Fibroblast of pulmonary artery (primary cell): ENCODE measurements at places on chromosomes 3 and 15.
A peak's percentile ranks its signal among the peaks of the same experiment; 100 is the strongest.

GRCh38 chr15:49468481-49468839 is 45.4 kb downstream of the FGF7 start:
- DNase-seq, result no peak

DNA sequence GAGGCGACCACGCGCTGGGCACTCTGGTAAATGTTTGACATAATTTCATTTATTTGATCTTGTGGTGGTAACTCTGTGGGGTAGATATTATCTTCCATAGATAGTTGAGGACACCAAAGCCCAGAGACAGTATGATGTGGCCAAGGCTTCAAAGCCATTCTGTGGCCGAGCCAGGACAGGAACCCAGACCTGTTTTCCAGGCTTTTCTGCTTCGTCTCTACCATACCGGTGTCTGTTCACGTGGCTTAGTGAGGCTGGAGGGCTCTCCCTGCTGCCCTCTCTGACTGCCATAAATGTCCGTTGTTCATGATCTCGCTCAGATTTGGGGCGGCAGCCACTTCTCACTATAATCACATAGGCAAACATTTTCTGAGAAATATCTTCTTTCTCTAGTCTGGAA is 134.7 kb downstream of the PEX5L start:
- DNase-seq, result no peak

- no peak for DNase-seq
Observed at GRCh38 chr3:61901496-61901895, 340.1 kb downstream of the PTPRG start.

DNA sequence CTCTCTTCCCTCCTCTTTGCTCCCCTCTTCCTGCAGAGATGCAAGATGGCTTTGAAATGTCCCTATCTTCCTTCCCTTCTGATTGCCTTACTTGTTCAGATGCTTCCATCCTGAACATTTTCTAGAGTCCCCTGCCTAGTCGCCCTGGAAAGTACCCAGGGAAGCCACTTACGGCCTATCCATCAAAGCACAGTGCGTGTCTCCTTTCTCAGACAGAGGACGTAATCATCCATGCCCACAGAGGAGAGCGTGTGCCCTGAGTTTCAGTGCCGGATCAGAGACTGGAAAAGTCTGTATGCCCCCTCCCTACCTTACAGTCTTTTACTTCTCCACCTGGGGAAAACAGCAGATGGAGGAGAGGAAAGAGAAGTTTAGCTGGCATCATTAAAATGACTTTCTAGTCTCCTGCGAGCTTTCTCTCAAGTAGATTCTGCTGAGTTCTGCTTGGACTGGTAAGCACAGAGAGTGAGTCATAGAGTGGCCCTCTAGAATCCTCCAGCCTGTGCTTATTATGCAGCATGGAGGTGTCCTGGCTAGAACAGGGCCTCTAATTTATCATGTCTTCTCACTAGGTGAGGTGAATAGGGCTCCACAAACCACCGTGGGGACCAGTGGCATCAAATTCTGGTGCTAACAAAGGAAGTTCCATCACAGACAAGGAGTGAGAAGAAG is 114.6 kb downstream of the SLCO3A1 start:
- DNase-seq, result no peak

- no peak for DNase-seq
Observed at GRCh38 chr3:166634091-166634746, 745.9 kb downstream of the ZBBX start.

DNA sequence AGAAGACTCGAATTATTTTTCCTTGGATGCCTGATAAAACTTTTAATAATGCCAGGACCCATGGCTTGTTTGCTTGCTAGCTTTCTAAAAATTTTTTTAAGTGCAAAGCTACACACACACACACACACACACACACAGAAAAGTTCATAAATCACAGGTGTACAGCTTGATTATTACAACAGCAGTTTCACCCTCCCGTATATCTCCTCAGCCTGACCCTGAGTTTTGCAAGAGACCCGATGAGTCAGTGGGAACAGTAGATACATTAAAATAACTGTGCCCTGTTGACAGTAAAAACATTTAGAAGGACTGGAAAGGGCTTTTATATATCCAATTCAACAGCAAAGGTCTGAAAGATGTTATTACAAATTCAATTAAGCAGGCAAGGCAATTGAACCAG is 46.7 kb downstream of the EMC4 start:
- peak; percentile 75 for DNase-seq

- DNase-seq, result no peak
Observed at GRCh38 chr3:55373423-55373822, 113.7 kb downstream of the WNT5A start.

DNA sequence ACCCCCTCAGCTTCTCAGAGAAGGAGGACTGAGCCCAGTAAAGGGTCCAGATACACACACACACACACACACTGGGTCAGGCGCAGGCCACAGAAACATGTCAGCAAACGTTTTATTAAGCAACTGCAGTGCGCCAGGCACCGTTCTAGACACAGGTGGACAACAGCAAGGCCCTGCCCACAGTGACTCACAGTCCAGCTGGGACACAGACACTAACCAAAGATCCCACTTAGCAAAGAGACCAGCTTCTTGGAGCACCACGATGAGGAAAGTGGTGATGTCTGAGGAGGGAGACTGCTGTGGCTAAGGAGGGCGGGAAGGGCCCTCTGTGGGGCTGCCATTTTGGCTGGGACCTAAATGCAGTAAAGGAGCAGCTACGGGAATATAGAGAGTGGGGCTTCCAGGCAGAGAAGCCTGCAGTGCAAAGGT is 2.8 kb upstream of the VILL start:
- DNase-seq, result no peak

DNA sequence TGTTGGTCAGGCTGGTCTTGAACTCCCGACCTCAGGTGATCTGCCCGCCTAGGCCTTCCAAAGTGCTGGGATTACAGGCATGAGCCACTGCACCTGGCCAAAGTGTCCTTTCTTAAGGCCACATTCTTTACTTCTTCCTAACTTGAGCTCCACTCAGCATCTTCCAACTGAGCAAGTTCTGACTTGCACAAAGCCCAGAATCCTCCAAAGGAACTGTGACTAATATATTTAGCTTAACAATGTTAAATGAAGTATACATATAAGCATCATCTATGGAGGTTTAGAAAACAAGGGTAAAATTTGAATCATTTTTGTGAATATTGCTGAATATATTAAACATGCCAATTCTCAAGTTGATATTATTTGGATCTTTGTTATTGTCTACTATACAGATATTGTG is 93.7 kb downstream of the SHQ1 start:
- no peak for DNase-seq

DNA sequence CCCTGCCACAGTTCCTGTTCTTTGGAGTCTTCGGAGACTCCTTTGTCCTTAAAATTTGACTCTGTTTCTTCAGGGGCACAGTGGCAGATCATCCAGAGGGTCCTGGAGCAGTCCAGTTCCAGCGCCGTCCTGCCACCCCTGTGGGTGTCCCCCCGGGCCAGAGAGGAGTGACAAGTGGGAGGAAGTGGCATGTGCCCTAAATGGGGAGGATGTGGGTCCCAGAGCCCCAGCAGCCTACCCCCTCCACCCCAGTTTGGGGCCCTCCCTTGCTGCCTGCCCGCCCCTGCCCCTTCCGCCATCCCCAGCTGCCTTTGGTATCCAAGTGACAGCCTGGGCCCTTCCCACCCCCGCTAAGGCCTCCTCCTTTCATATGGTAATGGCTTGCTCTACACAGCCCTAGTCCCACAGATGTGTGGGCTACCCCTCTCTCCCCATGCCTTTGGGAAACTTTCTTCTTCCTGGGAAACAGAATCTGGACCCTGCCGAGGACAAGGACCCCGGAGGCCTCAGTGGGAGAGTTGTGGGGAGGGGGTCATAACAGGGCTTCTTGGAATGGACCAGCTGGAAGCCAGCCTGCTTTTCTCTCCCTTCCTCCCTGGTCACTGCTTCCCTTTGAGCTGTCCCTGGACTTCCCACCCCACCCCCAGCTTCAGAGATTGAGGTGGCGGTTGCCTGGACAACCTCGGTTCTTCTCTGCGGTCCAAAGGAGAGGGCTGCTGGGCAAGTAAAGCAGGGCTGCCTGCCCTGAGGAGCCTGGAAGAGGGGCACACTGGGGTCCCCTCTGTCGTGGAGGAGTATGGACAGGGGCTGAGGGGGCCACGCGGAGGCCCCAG is 43.2 kb downstream of the KLHL25 start:
- no peak for DNase-seq

- DNase-seq, result no peak
Observed at GRCh38 chr3:51530485-51530884, 8.0 kb upstream of the RAD54L2 start.

GRCh38 chr15:58932710-58933280 is 684 bp downstream of the SLTM start:
- DNase-seq, result peak; percentile 29

DNA sequence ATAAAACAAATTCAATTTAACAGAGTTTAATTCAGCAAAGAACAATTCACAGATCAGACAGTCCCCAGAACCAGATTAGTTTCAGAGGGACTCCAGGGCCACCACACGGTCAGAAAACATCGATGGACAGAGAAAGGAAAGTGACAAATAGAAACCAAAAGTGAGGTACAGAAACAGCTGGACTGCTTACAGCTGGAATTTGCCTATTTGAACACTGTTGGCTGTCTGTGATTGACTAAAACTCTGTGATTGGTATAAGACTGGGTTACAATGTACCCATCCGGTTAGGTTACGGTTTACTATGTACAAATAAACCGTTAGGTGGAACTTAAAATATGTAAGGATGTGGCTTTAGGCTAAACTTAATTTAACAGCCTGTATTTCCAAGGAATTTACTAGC is 30.3 kb downstream of the MOBP start:
- DNase-seq, result no peak

- no peak for DNase-seq
Observed at GRCh38 chr15:25171111-25171811, 216.5 kb downstream of the SNRPN start.

DNA sequence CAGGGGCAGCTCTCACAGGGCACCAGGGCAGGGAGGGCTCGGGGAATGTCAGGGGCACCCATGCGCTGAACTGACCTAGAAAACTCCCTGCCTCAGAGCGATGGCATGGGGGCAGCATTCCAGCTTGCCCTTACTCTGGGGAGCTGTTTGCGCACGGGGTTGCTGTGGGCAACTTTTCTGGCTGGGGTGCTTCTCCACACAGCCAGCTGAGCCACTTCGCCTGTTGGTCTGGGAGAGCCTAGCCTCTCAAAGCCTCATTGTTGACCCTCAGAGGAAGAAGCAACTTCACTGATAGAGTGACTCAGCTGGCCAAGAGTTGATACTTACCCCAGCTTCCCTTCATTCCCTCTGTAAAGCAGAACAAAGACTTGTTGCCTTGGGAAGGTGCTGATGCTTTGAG is 42.6 kb upstream of the MRPS22 start:
- DNase-seq, result peak; percentile 40
